AG20443 (cell line): ENCODE measurements at places on chromosomes 2 and 18.
A peak's percentile ranks its signal among the peaks of the same experiment; 100 is the strongest.

GRCh38 chr2:43185146-43185545 lies 41.3 kb downstream of the ZFP36L2 start:
- no peak for DNase-seq

- no peak for DNase-seq
These were observed 135.0 kb upstream of the ZNF804A start for GRCh38 chr2:184463102-184463865.

DNA sequence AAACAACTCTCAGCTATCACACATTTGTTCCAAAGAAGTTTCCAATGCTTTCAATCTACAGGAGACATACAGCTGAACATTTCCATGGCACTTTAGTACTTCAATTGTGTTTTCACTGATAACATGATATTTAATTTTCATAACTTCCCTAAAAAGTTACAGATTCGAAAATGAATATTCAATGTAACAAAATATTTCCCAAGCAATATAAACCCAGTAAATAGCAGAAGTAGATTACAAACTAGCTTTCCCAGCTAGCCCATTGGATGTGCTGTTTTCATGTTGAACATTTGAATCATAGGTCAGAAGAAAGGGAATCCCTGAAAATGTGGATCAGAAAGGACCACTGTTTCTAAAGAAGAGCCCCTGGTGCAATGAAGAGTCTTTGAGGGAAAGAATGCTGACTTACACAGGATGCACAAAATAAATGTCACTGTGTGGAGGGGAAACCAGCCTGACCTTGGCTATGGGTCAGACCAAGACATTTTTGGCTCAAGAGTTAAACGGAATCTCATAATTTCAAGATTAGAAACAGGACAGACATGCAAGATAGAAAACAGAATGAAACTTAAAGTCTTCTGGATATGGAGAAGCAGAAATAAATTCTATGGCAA lies 22.5 kb downstream of the CYTIP start:
- no peak for DNase-seq

DNA sequence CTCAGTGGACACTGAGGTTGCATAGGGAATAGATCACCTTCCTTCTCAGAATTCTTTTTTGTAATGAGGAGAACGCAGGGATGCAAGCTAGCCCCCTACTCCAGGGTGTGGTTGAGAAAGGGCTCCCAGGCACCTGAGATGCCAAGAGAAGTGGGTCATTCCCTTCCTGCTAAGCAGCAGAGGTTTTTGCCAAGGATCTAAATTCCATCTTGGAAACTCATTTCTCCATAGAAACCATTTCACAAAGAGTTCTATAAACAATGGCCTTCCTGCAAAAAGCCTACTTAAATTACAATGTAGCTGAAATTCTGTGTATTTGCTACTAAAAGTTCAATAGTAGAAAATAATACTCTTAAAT lies 3.7 kb upstream of the PPP3R1 start:
- peak; percentile 62 for DNase-seq

- DNase-seq, result no peak
These were observed 63.0 kb upstream of the PSMD14 start for GRCh38 chr2:161245261-161245553.

DNA sequence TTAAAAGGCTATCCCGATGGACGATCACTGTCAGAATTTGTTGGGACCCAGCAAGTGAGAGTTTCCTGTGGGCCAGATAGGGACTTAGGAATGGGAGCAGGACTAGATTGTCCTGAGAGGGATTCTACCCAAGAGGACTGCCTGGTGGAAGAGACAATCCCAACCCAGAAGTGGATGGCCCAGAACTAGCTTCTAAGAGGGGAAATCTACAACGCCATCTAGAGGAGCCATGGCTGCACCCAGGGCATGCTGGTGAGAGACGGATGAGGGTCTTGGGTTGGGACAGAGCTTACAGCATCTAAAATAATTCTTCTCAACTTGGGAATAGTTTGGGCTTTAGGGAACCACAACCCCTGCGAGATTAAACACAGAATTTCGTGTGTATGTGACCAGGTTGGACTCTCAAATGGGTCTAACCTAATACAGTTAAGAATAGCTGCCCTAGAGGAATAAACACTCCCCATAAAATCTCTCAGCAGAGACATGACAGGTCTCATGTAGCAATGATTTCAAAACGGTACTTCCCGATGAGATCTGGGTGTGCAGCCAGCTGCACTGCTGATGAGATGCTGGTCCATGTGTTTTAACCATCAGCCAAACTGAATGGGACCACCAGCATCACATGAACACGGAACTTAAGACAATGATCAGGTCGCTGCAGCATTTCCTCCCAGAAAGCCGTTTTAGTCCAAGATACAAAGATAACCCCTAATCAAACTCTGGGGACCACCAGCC lies 50.8 kb downstream of the CCBE1 start:
- DNase-seq, result no peak

- no peak for DNase-seq
These were observed 226.5 kb upstream of the RBMS1 start for GRCh38 chr2:160720098-160720497.

DNA sequence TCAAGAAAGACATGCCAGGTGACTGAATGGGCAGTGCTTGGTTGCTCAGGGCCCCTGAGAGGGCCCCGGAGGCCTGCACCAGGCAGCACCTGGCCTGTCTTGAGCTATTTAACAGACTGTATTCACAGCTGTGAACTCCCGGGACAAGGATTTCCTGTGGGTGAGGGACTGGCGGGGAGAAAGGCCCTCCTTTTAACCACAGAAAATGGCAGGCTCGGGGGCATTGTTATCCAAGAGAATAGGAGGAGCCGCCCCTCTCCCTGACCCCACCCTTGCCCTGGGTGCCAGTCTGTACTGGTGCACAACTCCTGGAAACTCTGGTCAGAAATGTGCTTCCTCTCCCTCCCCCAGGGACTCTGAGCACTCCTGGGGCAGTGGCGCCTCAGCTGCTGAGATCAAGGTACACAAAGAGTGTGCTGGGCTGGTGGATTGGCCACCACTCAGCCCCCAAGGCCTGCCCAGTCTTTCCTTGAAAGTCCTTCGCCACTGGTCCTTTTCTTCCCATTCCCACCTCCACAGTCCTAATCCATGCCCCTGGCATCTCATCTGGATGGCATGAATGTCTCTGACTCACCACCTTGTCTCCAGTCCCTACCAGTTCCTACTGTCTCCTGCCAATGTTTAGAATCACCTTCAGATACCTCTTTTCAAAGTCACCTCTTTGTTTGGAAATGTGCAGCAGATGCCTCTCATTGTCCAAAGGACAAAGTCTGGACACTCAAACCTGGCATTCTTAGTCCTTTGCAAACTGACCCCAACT lies 19.6 kb upstream of the EPAS1 start:
- DNase-seq, result no peak

DNA sequence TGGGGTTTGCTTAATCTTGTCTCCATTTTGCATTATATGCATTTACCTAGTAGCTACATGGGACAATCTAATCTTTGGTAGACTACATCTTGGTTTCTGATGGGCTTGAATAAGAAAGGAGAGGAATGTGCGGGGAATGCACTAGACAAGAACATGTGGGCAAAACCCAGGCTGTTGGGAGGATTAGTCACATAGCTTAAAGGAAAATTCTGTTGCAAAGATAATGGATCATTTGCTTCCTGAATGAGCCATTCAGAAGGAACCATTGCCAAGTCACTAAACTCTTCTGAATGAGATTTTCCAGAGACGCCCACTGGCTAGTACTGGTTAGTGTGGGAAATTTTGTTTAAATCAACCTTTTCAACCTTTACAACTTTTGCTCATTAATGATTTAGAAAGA lies 84.8 kb downstream of the OSBPL6 start:
- DNase-seq, result peak; percentile 79

DNA sequence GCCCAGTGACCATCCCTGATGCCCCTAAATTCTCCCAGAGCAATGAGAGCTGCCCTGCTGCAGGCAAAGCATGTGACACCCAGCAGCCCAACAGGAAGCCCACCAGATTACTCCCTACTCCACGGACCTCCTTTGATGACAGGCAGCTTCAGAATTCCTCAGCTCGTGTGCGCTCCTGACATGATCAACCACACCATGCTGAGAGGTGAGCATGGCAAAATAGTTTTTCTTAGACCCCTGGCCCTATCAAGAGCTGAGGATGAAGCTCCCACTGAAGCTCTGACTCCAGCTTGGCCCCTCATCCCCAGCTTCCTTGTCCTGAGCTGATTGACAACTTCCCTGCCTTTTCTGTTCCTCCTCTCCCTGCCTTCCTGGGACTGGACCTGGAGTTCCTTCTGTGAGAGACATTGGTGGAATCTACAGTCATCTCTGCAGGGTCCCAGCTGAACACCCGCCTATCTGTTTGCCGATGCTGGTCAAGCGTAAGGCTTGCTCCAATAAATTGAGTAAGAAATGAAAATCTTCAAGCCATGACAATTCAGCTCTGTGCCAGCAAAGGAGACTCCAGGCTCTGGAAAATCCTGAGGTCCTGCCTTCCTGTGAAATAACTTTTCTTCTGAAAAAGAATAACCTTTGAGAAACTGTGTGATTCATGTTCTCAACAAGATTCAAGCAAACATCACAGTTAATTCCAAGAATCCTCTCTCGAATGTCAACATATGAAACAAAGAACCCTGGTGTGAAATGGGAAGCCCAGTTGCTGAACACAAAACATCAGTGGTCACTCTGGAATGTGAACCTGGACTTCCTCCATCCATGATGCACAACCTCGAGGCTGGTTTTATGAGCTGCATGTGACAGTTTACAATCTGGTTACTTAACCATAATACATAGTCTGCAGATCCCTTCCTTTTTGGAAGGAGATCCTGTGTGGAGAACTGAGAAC lies 201.1 kb downstream of the SPP2 start:
- DNase-seq, result peak; percentile 88

GRCh38 chr18:12255626-12256026 lies 1.5 kb downstream of the CIDEA start:
- no peak for DNase-seq

- DNase-seq, result no peak
These were observed 134.8 kb downstream of the CMPK2 start for GRCh38 chr2:6730649-6731532.

DNA sequence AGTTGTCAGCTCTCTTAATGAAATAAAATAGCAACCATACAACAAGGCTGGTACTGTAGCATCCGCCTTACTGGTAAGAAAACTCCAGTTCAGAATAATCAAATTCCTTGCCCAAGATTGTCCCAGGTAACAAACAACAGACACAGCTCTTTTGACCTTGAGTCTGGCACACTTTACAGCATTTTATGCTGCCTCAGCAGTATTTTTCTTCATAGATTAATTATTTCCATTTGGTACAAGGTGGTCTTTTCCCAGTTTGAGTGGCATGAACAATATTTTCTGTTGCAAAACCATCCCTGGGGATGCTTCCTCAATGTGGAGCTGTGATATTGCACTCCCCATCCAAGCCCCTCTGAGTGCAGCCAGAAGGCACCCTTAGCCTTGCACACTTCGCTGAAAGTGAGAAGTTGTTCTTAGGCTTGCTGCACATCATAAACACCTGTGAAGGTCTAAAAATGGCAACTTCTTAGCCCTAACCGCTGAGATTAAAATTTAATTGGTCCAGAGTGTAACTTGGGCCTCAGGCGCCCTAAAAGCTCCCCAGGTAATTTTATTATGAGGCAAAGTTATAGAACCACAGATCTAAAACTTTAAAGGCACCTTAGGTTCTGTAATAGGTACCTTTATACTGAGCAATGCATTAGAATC lies 523.3 kb downstream of the CMPK2 start:
- no peak for DNase-seq

- peak; percentile 20 for DNase-seq
These were observed 82.6 kb downstream of the THADA start for GRCh38 chr2:43513216-43513615.

- DNase-seq, result no peak
These were observed 38.5 kb upstream of the GPR17 start for GRCh38 chr2:127607399-127607908.

- DNase-seq, result no peak
These were observed 86.2 kb upstream of the RAB27B start for GRCh38 chr18:54742120-54742519.

GRCh38 chr2:40405465-40405864 lies 46.4 kb downstream of the SLC8A1 start:
- peak; percentile 32 for DNase-seq

- DNase-seq, result no peak
These were observed 24.2 kb downstream of the ADI1 start for GRCh38 chr2:3494984-3495666.

DNA sequence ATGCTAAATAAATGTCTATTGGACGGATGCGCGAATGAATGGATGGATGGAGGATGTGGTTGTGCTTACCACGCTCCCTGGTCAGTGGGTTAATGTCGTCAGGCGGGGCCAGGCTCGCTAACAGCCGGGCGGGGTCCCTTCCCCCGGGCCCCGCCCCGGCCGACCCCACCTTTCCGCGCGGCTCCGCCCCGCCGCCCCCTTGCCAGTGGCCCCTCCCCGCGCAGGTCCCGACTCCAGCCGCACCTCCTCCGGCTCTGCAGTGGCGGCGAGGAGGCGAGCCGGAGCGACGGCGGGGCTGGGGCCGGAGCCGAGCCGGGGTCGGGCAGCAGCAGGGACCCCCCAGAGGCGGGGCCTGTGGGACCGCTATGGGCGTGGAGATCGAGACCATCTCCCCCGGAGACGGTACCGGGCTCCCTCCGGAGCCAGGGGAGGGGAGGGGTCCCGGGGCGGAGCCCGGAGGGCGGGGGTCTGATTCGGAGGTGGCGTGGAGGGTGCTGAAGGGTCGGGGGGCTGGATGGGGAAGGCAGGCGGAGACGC lies at the start of gene FKBP1B:
Gene FKBP1B, plus strand, starts transcription at position 257 of the 537 bp plus-strand sequence. Its CDS starts 109 bp downstream, at position 366.
- DNase-seq, result peak; percentile 79

DNA sequence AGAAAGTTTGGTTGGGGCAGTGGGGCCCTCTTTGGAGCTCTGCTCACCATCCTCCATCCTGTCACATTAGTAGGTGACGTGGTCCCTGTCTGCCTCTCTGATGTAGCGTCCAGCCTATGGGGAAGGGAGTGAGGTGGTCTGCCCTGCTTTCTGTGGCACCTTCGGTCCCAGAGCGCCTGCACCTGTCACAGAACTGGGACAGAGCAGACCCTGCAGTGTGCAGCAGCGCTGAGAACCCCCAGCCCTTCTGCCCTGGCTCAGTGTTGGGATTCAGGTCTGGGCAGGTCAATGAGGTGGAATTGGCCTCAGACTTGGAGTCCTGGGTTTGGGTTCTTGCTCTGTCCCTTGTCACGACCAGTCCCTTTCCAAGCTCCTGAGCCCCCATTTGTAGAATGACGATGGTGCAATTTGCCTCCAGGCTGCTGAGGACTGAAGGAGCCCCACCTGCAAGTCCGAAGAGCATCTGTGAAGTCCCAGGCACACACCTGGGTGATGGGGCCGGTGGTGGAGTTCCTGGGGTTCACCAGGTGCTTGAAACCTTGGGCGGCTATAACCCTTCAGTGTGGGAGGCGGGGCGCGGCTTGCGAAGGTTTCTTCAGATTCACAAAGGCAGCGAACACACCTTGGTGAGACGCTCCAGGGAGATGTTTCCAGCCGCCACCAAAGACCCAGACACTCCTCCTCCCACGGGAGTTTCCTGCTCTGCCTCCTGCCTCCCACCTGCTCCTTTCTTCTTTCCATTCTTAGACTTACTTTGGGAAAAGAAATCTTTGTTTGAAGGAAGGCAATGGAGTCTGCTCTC lies 265.4 kb upstream of the HDAC4 start:
- DNase-seq, result no peak

GRCh38 chr2:149931486-149931885 lies 343.9 kb upstream of the MMADHC start:
- DNase-seq, result no peak

- no peak for DNase-seq
These were observed 121.9 kb upstream of the LGALSL start for GRCh38 chr2:64331849-64332699.
